ENCODE measurements at places on chromosomes 2 and 18. TPM values are rescaled to one million over a fixed set of nuclear protein-coding genes. Genes with fewer than 3 reads are reported as not detected.

MOGAT1 gene
- not detected for total RNA-seq

DNA sequence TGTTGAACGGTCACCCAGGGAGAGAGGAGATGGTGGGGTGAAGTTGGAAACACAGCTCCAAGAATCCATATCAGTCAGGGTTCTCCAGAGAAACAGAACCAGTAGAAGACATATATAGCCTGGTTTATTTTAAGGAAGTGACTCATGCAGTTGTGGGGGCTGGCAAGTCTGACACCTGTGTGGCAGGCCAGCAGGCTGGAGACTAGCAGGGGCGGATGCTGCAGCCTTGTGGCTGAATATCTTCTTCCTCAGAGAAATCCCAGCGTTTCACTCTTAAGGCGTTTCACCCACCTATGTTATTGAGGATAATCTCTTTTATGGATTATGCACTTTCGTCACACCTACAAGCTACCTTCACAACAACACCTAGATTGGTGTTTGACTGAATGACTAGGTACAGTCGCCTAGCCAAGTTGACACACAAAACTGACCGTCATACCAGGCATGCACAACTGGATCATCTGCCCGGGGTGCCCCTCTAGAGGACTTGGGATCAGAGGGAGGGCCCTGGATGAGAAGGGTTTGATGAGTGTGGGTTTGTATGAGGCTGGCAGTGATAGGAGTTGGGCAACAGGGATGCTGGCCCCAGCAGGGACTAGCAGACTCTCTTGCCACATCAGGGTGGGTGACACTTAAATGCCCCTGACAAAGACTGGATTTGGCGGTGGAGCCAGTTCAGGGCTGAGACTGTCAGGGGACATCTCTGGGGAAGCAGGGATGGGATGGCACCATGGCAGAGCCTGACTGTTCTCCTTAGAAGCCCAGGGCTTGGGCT is 23.4 kb downstream of the MROH2A start:
- peak; percentile 27 for DNase-seq

GRHL1 gene
- 13.7 TPM for total RNA-seq

- DNase-seq: no peak
These were observed 13.2 kb downstream of the BMP10 start for GRCh38 chr2:68857855-68858456.

DES gene
- 50.0 TPM for total RNA-seq

PARD6G gene
- total RNA-seq: 2.4 TPM

- DNase-seq: no peak
These were observed 473 bp downstream of the HJURP start for GRCh38 chr2:233853883-233854240.

DNA sequence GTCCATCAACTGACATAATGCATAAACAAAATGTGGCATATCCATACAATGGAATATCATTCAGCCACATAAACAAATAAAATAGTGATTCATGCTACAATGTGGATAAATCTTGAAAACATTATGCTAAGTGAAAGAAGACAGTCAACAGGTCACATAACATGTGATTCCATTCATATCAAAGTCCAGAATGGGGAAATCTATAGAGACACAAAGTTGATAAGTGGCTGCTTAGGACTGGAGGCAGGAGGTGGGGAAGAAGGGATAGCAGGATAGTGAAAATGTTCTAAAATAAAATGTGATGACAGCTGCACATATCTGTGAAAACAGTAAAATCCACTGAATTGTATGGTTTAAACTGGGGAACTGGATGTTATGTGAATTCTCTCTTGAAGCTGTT is 18.7 kb downstream of the CFAP53 start:
- DNase-seq: no peak

DNA sequence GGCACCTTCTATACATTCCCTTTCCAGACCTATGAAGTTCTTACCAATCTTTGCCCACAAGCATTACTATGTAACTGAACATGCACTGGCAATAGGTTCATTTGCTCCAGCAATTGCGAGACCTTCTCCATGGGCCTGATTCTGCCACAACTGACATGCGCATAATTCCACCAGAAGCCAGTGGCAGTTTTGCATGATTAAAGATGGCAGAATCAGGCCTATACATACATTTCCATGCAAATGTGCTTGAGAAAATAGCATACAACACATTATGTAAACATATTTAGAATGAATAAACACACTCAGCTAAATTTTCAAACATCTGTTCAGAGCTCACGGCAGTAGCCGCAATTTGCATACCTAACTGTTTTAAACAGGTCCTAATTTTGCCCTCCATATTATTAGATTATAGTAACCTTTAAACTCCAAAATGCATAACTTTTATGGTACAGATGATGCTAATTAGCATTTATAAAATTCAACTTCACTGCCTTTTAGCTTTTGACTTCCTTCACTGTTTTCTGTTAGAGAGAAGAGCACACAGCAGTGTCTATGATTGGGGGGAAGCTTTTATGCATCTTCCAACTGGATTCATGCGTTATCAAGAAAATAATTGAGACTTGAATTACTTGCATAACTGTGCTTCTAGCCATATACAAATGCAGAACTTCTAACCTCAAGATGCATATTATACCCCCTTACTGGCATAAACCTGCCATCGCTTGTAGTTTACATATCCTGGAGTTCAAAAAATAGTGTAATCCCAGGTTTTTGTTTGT is 155.3 kb upstream of the CDH19 start:
- DNase-seq: no peak

CIB4 gene
- not detected for total RNA-seq

DNA sequence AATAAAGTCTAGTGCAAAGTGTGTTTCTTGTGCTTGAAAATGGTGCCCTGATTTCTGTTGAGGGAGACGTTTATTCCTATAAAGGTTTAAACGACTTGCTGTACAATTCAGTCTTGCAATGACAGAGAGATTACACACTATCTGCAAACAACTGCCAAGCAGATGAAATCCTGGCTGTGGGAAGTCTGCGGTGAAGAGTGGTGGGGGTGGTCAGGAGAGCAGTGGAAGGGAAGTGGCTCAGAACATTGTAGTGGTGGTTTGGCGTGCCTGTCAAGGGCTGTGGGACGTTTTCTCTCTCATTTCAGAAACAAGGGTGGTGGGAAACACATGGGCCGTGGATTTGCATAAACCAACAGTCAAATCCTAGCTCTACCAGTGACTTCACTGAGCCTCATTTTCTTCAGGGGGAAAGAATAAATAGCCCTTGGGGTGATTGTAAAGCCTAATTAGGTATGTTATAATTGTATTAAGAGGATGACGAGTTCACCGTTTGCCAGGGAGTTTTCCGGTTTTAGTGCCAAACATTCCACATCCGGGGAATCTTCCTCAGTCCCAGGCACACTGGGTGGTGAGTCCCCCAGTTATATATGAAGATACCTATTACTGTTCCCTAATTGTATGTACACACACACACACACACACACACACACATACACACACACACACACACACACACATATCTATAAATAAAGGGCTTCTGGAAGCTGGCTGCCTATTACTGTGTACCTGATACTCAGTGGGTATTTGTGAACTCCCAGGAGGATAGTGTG is 115.0 kb downstream of the SPTBN1 start:
- peak; percentile 50 for DNase-seq

MARCO gene
- total RNA-seq: 82.9 TPM

SLC23A3 gene
- total RNA-seq: 0.23 TPM

CROCC2 gene
- total RNA-seq: under 0.01 TPM

DNA sequence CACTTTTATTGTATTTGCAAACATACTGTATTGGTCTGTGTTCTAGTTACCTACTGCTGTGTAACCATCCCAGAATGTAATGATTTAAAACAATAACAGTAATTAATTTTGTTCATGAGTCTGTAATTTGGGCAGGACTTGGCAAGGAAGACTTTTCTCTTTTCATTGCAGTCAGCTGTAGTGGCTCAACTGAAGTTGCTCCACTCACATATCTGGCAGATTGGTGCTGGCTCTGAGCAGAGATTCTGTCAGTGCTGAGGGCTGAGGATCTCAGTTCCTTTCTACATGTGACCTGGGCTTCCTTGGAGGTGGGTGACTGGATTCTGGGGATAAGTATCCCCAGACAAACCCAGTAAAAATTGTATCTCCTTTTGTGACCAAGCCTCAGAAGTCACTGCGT is 26.6 kb downstream of the PTPN4 start:
- DNase-seq: no peak

CAVIN2 gene
- total RNA-seq: 20.7 TPM

GRCh38 chr2:180999274-180999964 is 19.0 kb downstream of the UBE2E3 start:
- DNase-seq: no peak

Data from liver (tissue), 10 donors.